ENCODE measurements at places on chromosomes 12 and 14.

DNA sequence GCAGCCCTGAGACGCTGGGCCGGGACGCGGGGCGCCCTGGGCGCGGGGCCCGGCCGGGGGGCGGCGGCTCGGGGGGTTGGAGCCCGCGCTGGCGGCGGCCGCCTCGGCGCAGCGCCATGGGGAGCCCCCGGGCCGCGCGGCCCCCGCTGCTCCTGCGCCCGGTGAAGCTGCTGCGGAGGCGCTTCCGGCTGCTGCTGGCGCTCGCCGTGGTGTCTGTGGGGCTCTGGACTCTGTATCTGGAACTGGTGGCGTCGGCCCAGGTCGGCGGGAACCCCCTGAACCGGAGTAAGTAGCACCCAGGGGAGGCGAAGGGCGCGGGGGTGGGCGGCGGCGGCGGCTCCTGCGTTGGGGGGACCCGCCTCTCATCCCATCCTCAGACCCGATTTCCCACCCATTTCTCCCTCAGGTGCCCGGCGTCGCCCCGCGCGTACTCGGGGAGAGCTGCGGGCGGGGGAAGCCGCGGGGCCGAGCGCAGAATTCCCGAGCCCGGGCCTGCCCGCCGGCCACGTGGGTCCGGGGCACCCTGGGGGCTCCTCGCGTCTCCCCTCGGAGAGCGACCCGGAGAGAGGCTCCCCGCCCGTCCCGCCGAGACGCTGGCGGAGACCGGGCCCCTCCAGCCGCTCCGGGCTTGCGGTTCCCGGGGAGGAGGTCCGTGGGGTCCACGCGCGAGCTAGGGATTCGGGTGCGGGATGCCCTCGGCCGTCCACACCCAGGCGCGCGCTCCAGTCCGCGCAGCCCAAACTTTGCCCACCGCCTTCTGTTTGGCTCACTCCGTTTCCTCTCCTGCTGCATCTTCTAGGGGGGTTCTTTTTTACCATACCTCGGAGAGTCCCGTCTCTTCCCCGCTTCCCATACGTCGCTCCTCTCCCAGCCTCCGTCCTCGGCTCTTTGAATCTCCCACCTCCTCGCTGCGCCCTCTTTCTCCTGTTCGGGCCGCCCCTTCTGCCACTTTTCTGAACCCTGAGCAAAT lies 807 bp downstream of the B4GALNT3 start:
- DNase-seq, result no peak

DNA sequence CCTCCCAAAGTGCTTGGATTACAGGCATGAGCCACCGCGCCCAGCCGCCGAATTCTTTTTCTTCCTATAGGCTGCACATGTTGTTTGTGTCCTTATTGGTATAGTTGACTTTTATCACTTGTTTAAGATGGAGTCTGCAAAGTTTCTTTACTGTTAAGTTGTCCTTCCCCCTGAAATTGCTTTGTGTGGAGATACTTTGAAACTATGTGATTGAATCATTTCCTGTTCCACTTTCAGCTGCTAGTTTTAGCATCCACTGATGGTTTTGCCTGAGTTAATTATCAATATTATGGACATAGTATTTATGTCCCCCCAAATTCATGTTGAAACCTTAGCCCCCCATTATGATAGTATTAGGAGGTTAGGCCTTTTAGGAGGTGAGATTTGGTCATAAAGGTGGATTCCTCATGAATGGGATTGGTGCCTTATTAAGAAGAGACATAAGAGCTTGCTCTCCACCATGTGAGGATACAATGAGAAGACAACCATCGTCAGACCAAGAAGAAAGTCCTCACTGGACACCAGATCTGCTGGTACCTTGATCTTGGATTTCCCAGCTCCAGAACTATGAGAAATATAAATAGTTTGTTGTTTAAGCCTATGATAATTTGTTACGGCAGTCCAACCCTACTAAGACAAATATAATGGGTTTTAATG lies 34.9 kb downstream of the PPHLN1 start:
- no peak for DNase-seq

- DNase-seq, result no peak
Measured at GRCh38 chr12:14921218-14921617, 17.1 kb downstream of the ERP27 start.

GRCh38 chr12:105803292-105803691 lies 335.5 kb downstream of the NUAK1 start:
- DNase-seq, result no peak

DNA sequence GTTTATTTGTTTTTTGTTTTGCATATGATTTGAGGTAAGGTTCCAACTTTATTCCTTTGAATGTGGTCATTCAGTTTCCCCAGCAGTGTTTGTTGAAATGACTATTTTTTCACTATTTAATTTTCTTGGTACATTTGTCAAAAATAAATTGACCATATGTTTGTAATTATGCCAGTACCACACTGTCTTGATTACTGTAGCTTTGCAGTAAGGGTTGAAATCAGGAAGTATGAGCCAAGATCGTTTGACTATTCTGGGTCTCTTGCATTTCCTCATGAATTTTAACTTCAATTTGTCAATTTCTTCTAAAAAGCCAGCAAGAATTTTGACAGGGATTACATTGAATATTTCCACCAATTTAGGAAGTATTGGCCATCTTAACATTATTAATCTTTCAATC lies 199.3 kb upstream of the PPFIA2 start:
- no peak for DNase-seq

DNA sequence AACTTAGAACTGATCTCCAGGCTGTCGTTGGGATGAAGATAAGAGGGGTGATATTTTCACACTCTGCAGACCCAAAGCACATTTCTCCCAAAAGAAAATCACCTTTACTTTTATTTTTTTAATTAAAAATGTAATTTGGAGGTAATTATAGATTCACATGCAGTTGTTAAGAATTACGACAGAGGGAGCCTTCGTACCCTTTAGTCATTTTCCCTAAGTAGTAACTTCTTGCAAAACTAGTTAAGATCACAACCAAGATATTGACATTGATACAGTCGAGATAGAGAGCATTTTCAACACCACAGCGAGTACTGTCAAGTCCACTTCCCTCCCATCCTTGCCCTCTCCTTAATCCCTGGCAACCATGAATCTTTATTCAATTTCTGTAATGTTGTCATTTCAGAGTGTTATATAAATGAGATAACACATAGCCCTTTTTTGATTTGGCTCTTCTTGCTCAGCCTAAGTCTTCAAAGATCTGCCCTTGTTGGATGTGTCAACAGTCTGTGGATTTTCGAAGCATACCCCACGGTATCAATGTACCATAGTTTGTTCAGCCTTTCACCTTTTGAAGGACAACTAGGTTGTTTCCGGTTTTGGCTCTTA lies 39.6 kb downstream of the DNAH10 start:
- no peak for DNase-seq

DNA sequence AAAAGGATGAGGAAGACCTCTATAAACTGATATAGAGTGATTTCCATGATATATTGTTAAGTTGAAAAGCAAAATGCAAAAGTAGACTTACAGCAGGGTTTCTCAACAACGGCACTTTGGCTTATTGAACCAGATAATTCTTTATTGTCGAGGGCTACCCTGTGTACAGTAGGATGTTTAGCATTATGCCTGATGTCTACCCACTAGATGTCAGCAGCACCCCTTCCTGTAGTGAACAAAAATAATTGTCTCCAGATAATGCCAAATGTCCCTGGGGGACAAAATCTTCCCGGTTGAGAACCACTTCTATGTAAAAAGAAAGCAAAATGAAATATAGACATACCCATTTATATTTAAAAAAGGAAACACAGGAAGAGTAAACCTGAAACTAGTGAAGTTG lies 32.4 kb downstream of the ABCD2 start:
- no peak for DNase-seq

DNA sequence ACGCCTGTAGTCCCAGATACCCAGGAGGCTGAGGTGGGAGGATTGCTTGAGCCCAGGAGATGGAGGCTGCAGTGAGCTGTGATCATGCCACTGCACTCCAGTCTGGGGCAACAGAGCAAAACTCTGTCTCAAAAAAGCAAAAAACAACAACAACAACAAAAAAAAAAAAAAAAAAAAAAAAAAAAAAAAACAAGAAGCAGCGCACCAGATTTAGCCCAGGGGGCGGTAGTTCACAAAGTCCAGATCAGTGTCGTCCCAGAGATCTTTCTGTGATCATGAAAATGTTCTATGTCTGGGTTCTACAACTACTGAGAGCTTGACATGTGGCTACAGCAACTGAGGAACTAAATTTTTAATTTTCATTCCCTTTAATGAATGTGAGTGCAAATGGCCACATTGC lies 27.4 kb downstream of the OAS2 start:
- DNase-seq, result no peak

- DNase-seq, result no peak
Measured at GRCh38 chr12:110913119-110914056, 7.0 kb downstream of the MYL2 start.

- no peak for DNase-seq
Measured at GRCh38 chr12:93794738-93795137, 117.6 kb downstream of the CRADD start.

GRCh38 chr12:127779301-127780045 lies 487.5 kb upstream of the TMEM132C start:
- no peak for DNase-seq

DNA sequence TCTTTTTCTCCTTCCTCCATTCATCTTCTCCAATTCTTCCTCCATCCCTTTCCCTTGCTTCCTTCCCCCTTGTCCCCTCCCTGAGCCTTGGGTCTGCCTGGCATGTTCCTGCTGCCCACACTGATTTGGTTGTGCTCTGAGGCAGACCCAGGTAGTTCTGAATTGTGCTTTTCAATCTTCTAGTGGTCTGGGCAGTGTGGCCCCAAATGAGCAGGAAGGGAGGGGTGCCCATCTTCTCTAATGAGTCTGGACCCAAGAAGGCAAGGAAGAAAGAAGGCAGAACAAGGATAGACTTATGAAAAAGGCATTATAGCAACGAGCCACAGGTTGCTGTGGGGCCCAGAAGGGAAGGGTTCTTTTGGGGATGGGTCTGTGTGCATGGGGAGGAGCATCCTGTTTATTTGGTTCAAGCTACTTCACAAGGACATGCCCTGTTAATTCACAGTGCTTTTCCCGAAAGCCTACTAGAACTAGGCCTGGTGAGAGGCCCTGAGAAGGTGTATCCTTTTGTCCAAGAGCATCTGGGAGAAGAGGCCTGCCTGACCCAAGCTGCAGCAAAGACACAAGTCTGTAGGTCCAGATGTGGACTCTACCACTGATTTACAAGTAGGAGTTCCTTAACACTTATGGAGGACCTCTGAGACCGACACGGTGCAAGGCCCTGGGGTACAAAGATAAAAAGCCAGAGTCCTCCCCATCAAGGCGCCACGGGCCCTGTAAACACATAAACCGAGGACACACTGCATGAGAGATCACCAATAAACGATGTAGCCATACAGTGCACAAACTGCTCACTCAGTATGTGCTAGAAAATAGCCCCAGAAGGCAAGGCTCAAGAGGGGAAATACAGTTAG lies 1.1 kb upstream of the SUSD6 start:
- no peak for DNase-seq

- no peak for DNase-seq
Measured at GRCh38 chr12:99093166-99093565, 448.1 kb downstream of the APAF1 start.

- DNase-seq, result peak; percentile 97
Measured at GRCh38 chr12:6946033-6946919, 2.5 kb downstream of the C12orf57 start.

DNA sequence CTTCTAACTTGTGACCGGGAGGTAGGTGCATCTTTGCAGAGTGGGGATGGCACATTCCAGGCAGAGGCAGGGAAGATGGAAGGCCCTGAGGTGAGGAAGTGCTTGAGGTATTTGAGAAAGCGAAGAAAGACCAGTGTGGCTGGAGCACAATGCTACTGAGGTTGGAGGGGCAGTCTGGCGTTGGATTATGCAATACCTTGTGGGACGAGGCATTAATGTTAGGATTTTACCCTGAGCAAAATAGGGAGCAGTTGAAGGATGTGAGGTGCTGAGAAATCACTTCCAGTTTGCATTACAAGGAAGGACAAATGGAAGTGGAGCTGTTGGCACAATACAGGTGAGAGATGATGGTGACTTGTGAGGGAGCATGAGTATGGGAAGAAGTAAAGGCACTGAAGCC lies 145.5 kb downstream of the KCNA5 start:
- no peak for DNase-seq

DNA sequence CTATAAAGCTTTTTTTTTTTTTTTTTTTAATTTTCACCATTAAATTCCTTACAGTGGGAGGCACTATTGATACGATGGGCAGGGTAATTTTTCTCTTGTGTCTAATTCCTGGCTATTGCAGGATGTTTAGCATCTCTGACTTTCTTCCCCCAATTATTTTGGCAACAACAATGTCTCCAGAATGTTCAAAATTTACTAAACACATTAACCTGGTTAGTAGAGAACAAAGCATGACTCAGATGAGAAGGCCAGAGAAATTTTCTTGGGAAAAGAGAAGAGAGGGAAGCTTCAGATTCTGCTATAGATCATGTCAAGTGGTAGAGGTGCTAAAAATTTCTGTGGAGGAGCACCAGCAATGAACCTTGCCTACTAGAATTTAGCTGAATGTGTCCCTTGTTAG lies 171.5 kb upstream of the PRICKLE1 start:
- no peak for DNase-seq

DNA sequence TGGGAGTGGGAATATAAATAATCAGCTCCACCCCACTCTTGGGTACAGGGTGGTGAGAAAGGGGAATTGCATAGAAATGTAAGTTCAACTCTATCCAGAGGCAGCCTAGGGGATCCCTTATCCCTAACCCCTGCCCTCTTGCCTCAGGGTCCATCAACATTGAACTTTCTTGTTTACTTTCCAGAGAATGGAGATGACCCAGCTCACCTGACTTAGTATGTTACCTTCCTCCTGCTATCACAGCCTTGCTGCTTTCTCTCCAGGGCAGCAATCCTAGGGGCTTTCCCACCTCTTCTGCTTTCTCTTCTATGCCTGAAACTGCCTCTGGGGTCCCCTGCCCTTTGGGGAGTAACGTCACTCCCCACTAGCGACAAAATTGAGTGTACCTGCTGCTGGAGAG lies 2.7 kb downstream of the LRP1 start:
- DNase-seq, result no peak

GRCh38 chr14:33030386-33030785 lies 91.7 kb downstream of the NPAS3 start:
- peak; percentile 78 for DNase-seq

GRCh38 chr12:13095266-13095995 lies 8.0 kb downstream of the GSG1 start:
- DNase-seq, result no peak

GRCh38 chr12:98121963-98122362 lies 393.4 kb upstream of the TMPO start:
- no peak for DNase-seq

- peak; percentile 37 for DNase-seq
Measured at GRCh38 chr12:75724928-75725312, 213.5 kb upstream of the KRR1 start.

DNA sequence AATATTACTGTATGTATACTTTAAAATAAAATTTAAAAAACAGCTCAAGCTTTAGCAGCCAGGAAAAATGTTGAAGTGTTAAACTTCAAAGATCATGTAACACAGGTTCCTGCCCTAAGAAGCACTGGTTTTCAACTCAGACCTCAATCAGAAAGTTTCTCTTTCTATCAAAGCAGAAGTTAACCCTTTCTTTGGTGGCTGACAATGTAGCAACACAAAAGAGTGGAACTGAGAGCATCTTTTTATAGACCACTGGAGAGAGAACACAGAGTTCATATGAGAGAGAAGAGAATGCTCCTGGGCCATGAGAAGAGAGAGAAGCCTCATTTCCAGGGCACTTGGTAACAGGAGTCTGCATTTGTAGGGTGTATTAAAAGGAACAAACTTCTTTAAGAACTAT lies 42.2 kb upstream of the KTN1 start:
- no peak for DNase-seq

GRCh38 chr12:74408601-74409166 lies 129.0 kb upstream of the ATXN7L3B start:
- no peak for DNase-seq

All from NCI-H1105 treated with DMSO at 0.1 percent for 48 hours (cell line).